ENCODE measurements at places on chromosomes 11 and 22.

GRCh38 chr22:35642305-35642741, 5.9 kb upstream of the APOL6 start:
- DNase-seq: no peak

GRCh38 chr11:16114978-16115871, 241.1 kb downstream of the SOX6 start:
- DNase-seq: no peak

DNA sequence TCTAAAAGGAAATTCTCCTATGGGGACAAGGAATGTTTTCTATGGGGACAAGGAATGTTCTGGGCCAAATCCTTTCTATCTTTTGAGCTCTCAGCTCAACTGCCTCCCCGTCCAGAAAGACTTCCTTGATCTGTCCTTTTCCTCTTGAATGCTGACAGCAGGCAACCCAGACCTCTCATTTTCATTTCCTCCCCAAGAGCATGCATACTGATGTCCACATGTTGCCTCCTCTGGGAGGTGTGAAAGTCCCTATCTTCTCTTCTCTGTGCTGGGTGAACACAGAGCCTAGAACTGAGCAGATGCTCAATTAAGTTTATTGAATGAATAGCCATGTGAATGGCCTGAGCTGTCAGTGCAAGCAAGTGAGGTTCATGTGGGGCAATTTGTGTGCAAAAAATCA, 331.9 kb upstream of the NARS2 start:
- no peak for DNase-seq

GRCh38 chr22:28958611-28959010, 75.2 kb downstream of the ZNRF3 start:
- no peak for DNase-seq

DNA sequence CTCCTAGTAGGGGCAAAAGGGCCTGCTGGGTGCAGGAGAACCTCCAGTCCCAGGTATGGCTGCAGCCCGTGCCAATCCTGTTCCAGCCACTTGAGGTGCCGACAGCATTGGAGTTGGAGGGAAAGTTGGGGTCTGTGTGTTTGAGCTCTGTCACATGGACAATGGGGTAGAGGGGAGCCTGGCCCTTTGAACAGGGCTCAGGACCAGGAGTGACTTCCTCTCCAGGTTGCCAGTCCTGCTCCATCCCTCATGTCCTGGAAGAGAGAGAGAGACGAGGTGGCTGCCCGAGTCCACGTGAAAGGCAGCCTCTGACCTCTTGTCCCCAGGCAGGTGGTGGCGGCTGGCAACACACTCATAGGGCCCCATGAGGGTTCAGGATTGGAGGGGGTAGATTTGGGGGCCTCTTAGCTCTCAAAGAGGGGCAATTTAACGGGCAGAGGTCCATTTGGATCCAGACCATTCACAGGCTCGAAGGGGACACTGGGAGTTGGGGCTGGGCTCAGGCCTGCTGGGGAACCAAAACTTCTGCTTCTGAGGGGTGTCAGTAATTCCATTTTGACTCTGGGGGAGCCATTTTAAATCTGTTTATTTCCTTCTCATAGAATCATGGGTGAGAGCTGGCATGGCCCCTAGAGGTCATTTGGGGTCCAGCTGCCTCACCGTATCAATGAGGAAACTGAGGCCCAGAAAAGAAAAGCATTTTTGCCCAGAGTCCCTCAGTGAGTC, 4.1 kb downstream of the ADORA2A start:
- no peak for DNase-seq

GRCh38 chr11:58928691-58929090, 10.6 kb upstream of the GLYATL1 start:
- no peak for DNase-seq

GRCh38 chr22:39091126-39092081, 5.6 kb upstream of the APOBEC3H start:
- DNase-seq: no peak

- DNase-seq: no peak
These were observed 1.1 kb downstream of the FAT3 start for GRCh38 chr11:92225568-92226330.

DNA sequence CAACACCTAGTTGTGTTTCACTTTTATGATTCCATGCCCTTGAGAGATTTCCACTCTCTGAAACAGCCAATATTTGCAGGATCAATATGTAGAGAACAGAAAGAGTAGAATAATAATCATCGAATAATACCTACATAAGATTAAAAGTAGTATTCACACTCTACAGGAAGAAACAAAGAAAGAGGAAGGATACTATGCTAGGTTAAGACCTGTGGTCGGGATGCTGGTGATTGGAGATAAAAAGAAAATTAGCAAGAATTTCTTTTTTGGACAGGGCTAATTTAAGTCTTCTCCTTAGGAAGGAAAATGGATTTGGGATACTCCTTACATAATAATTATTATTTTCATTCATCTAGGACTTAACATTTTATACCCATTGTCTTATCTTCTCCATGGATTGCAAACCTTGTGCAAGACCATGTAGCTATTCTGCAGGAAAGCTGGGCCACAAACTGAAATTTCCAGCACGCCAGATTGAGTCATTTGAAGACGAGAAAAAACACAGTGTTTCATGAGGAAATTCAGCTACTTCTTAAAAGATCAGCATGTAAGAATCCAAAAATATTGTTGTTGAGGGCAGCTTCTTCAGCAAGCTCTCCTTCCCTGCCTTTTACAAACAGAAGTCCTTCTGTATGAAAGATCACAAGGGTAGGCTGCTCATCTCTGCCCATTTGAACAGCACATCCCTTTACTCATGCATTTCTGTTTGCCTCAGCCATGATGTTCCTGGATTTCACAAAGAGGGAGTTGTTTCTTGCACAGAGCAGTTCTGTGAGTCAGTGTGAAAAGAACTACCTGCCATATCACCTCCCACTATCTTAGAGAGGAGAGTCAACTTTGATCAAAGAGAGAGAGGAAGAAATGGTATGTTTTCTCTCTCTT, 90.7 kb downstream of the FAM76B start:
- DNase-seq: no peak

All from stimulated activated CD8-positive, alpha-beta memory T cell treated with anti-CD3 and anti-CD28 coated beads, Interleukin-15, amount 100 ng/mL, for 4 hours (primary cell).